AG09309 (cell line): ENCODE measurements at places on chromosomes 1 and 21.

GRCh38 chr1:195591917-195592672 is 1016.1 kb downstream of the KCNT2 start:
- peak; percentile 73 for DNase-seq

DNA sequence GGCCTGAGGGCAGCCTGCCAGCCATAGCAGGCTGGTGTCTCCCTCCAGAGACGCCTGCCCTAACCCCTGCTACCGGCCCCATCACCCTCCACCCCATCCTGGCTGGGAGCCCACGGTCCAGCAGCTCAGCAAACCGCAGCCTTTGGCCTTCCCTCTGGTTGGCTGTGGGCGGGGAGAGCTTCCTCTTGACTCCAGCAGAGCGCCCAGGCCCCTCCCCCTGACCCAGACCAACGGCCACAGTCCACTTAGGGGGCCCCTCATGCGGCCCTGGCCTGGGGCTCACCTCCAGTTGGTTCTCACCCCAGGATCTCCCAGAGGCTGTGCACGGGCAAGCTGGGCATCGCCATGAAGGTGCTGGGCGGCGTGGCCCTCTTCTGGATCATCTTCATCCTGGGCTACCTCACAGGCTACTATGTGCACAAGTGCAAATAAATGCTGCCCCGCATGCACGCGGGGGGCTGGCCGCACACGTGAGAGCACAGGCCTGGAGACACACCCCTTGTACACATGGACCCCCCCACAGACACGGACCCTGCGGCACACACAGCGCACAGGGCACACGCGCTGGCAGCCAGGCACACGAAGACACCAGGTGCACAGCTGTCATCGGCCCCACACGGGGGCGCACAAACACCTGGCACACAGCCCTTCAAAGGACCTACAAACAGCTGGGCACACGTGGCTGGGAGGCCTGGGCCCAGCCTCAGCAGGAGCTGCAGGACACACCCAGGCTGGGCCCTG is 3.1 kb downstream of the SMIM1 start:
- no peak for DNase-seq

DNA sequence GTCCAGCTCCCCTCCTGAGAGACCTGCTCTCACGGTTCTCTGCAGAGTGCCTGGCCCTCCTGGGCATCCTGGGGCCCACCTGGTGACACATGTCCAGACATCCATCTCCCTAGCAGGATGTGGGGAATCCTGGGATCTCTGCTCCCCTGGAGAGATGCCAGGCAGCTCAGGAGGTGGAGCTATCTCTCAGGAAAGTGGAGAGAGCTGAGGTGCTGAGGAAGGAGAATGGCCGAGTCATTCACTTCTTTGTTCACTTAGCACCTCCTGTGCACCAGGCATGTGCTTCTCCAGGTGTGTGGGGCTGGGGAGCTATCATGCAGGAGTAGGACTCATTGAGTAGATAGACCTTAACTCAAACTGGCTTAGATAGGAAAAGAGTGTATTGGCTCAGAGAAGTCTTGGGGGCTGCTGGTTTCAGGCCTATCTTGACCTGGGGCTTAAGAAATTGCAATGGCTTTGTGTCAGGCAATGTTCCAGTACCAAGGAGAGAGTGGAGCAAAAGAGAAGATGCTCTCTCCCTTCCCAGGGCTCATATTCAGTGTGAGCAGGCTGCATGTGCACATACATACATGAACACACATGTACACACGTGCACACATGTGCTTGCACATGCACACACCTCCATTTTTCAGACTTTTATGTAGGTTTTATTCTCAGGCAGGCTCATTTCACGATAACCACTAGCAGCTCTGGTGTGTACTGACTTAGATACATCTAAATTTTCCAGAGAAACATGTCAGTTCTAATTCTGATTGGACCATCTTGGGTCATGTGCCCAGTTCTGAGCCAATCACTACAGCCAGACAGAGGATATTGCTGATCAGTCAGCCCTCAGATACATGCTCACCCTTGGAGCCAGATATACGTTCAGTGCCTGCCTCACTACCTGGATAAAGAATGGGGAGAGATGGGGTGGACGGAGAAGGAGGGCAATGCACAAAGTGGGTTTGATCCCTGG is 437.6 kb downstream of the PTPRU start:
- DNase-seq = no peak

DNA sequence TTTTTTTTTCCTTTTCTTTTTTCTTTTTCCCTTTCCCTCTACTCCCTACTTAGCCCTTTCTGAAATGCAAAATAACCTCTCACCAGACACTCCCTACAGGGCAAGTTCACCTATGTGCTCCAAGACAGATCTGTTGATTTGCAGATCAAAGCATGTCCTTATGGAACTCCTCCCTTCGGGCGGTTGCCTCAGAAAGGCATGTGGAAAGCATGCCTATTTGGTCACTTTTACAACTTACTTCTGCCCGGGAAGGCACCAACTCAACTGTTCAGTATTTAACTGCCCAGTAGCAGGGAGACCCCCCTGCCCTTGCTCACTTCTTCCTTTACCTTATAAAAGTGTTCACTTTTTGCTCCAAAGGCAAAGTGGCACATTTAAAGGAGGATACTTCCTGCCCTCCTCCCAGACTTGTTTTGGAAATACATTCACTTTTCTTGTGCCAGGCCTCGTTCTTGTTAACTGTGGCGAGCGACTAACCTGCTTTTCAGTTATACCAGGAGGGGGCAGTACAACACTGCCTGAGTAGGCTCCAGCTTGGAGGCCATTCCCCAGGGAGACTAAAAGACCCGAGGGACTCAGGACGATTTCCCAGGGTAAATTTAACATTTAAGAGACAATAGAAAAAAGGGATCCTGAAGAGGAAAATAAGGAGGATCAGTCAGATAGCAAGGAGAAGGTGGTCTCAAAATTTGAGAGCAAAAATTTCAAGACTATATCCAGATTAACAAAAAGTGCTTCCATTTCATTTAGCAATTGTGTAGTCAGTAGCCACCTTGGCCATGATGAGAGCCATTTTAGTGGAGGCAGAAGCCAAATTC is 12.3 kb upstream of the SLAMF7 start:
- no peak for DNase-seq

DNA sequence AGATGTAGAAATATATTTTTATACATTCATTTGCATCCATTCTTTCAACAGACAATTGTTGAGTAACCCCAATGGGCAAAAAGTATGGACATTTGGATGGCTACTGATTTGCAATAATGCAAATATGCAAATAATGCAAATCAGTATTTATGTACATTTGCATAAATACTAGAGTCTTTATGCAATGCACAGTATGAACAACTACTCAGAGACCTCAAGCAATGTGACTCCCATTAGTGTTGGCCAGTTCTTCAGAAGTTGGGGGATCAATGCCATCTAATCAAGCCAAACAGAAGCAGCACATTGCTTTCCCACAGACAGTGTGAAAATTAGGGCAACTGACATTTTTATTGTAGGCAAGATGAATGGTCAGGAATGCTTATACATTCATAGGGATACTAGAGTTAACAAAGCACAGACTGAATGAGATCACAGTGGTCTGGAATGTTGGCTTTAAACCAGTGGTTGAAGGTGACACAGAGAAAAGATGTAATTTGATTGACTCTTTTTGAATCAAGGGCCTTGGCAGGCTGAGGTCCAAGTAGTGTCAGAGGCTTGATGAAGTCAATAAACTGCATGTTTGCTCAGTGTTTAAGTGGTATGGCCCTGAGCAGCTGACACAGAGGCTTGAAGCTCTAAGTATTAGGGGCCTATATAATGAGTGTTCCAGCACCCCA is 256.6 kb downstream of the CTH start:
- DNase-seq = no peak

DNA sequence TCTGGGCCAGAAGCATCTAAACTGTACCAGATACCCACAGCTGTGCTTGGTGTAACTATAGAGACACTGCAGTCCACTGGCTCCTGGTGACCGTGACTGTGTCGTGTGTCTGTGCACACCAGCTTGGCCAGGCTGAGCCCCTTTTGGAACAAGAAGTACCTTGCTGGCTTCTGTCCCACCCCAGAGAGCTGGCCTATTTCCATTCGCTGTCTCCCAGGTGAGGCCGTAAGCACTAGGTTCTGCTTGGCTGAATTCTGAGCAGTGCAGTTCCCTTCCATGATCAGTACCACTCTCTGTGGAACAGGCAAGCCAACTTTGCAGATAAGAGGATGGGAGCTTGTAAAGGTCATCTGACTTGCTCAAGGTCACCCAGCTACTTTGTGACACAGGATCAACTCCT is 119.9 kb upstream of the DNAH14 start:
- DNase-seq = no peak

- no peak for DNase-seq
Observed at GRCh38 chr1:197471248-197471985, 203.4 kb downstream of the CRB1 start.

- DNase-seq = no peak
Observed at GRCh38 chr21:40610345-40610744, 236.6 kb downstream of the DSCAM start.

- no peak for DNase-seq
Observed at GRCh38 chr1:226578946-226579578, 30.5 kb downstream of the STUM start.

- no peak for DNase-seq
Observed at GRCh38 chr21:46425571-46425970, 33.1 kb upstream of the DIP2A start.

DNA sequence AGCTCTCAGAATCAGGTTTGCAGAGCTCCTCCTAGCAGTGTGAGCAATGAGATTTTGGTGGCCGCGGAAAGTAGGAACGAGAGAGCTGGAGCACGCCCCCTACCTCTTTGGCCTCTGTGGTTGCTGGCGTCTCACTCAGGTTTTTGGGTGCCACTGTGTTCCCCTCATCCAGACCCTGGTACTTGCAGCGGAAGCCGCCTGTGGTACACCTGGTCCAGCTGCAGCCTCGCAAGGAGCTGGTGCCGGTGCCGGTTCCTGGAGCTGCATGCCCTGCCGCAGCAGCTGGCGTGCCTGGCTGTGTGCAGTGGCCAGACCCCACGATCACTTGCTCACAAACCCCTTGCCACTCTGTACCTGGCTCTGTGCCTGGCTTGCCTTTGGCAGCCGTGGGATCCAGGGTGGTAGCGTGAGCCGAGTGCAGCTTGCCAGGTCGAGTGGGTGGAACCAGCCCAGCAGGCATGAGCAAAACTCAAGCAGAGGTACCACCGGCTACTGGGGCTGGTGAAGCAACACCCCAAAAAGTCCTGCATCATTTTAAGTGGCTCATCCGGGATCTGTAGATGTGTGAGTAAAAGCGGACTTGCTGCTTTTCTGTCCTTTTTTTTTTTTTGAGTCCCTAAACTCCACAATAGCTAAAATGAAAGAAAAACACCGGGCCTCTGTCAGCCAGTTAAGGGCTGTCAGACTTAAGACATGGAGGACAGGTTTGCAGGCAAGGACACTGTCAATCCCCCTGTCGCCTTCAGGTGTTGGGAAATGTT is 844.9 kb downstream of the KCNT2 start:
- DNase-seq = no peak

DNA sequence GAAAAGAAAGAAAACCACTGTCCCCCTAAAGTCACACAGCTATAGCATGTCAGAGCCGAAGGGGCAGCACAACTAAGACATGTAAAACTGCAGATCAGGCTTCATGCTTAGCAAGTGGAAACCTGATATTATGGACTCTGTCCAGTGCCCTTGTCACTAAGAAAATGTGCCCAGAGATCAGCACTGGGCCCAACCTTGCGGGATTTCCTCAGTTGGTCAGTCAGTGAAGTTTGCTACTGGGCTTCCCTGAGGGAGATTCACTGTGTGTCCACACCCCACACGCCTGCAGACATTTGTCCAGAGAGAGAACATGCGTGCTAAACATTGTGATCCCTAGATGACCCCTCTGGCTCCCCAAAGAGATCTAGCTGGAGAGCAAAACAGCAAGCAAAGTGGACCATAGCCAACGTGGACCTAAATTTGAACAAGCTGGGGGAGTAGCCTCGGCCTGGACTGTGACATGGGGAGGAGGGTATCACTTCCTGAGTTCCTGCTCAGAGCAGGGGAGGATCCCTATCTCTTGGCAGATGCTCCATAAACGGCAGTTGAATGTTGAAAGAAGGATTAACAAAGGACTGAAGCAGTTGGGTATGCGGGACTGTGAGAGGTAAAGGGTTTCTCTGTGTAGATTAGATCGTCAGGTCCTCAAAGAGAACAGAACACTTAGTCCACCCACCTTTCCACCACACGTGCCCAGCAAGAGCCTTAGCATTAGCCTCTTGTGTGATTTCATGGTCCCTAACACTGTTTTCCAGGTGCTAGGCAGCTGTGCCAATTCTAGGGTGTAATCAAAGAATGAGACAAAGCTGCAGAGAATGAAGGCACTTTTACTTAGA is 53.6 kb downstream of the GLUL start:
- DNase-seq = no peak

- DNase-seq = no peak
Observed at GRCh38 chr1:115506924-115507589, 134.7 kb upstream of the VANGL1 start.

DNA sequence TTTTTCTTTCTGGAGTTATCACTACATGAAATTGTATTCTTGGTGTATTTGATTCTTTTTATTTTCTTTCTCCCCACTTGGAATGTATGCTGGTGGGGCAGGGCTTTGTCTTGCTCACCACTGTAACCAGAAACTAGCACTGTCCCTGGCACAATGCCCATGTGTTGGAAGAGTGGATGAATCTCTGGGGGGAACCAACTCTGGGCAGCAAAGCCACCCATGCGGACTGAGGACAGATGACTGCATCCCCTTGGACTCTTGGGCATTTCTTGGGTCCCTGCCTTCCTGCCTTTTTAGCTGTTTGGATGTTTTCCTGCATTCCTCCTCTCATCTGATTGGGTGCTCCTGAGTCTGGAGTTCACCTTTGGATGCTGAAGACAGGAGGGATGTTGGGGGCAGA is 6.1 kb downstream of the CYP4B1 start:
- DNase-seq = no peak
